Hematopoietic multipotent progenitor cell treated with erythropoietin and hydrocortisone succinate and interleukin-3 and kit ligand, for 8 days (in vitro differentiated cells): ENCODE measurements at places on chromosomes 11 and 22.

DNA sequence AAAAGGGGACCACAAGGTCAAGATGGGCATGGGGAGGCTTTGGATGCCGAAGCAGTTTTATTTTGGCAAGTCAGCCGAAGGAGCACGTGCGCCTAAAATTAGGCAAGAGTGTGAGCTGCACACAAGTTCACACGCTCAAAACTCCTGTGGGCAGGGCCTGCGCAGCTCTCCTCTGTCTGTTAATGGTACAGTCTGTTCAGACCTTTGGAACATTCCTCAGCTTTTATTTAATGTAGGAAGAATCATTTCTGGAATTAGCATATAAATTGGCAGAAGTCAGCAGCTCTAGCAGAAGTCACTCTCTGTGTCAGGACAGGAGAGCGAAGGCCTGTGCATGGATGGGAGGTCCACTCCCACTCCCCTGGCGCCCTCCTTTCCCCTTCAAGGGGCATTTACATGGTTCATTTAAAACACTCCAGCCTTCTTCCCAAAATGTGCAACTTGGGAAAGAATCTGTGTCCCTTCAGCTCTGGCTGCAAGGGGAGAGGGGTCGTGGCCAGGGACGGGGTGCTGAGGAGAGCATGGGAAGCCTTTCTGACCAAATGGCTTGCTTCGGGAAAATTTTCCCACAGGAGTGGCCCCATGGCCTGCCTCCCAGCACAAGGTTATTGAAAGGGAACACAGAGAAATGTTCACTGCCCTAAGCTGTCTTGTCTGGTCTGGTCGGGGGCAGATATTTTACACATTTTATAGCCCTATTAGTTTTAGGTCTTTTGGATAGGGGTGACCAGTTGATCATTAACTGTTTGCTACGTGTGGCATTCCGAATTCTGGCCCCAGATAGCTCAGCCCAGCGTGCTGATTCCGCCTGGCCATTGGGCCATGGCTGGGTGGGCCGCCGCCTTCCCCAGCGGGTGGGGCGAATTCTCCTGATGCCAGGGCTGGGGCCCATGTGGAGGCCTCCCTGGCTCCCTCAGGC lies 43.9 kb upstream of the SMIM38 start:
- DNase-seq = no peak

- no peak for DNase-seq
Observed at GRCh38 chr11:36229091-36229705, 60.0 kb downstream of the COMMD9 start.

- no peak for DNase-seq
Observed at GRCh38 chr11:11525283-11525682, 96.5 kb downstream of the GALNT18 start.

- DNase-seq = peak; percentile 12
Observed at GRCh38 chr11:69707176-69707575, 3.4 kb upstream of the FGF19 start.

DNA sequence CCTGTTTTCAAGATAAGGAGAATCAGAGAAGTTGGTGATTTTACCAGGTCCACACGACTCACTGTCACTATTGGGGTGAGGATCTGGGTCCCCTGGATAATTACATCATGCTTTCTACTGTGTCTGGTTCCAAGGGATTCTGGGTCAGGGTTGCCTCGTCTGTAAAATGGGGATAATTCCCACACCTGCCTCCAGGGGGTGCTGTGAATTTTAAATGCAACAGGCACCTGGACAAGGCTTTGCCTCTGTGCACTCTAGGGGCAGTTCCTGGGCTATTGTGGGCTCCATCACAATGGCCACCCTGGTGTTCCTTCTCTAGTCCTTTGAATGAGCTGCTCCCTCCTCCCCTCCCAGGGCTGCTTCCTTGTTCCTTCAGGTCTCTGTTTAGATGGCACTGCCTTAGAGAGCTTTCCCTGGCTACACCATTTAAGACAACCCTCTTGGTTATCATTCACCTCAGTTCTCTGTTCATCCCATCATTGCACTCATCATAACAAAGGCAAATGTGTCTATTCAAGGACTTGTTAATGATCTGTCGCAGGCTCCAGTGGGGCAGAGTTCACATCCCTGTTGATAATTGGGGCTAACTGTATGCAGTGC lies 178.6 kb downstream of the MIAT start:
- peak; percentile 63 for DNase-seq

- DNase-seq = no peak
Observed at GRCh38 chr11:90700789-90701439, 478.1 kb upstream of the CHORDC1 start.

DNA sequence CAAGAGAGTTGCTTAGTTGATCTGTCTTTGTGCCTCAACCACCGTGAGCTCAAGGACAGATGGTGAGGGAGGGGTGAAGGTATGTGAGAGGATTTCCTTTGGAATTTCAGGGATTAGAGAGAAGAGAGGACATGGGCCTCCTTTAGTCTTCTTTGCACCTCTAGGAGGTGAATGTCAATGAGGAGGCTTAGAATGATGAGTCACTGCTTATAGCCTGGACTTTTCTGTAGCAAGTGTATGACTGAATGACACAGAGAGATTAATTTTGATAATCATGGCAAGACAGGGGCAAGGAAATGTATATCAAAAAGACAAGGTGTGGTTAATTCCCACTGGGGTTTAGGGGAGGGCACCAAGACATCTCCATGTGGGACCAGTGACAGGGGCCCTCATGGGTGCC lies 947.3 kb upstream of the TENM4 start:
- no peak for DNase-seq
